ENCODE measurements at places on chromosomes 2 and 18.

GRCh38 chr18:5288517-5288935 is 7.0 kb downstream of the ZBTB14 start:
- no peak for DNase-seq

DNA sequence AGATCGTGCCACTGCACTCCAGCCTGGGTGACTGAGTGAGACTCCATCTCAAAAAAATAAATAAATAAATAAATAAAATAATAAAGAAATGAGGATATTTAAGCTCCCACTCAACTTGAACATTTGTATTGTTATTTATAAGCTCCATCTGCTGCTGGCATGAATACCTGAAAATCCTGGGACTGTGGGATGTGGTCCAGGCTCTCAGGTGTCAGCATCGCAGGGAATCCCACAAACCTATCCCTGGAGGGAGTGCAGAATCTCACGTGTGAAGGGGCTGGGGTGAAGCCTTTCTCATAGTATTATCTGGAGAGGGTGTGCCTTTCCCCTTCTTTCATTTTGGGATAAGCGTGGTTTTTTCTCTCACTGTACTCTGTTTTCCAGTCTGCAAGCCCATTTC is 47.4 kb upstream of the POLE4 start:
- DNase-seq: no peak

DNA sequence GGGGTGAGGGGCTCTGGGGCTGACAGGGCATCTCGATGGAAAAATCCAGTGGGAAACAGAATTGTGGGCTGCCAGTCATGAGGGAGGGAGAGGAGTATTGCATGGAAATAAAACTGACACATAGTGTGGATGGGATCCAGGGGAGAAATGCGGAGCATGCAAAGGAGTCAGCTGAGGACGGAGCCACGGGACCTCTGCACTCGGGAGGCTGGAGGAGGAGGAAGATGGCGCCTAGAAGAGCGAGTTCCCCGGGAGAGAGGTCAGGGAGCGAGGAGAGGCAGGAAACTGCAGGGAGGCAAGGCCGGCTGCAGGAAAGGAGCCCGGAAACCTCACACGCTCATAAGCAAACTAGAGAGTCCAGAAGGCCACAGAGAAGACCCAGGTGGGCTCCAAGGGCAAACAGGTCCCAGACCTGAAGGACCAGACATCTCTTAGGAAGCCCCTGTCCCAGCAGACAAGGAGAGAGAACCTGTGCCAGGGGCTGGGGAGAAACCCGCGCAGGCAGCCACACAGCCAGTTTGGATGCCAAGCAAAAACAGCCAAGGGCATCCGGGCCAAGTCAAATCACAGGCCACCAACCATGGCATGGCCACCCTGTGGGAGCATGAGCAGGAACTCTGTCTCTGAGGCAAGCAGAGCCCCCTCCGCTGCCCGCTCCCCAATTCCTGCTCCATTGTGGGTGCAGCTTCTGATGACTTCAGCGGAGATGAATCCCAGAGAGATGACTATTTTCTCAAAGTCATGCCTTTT is 218.8 kb upstream of the ID2 start:
- DNase-seq: no peak

- no peak for DNase-seq
Observed at GRCh38 chr2:236241181-236242056, 22.8 kb downstream of the ASB18 start.

GRCh38 chr18:55179835-55180234 is 220.6 kb upstream of the CCDC68 start:
- DNase-seq: no peak

DNA sequence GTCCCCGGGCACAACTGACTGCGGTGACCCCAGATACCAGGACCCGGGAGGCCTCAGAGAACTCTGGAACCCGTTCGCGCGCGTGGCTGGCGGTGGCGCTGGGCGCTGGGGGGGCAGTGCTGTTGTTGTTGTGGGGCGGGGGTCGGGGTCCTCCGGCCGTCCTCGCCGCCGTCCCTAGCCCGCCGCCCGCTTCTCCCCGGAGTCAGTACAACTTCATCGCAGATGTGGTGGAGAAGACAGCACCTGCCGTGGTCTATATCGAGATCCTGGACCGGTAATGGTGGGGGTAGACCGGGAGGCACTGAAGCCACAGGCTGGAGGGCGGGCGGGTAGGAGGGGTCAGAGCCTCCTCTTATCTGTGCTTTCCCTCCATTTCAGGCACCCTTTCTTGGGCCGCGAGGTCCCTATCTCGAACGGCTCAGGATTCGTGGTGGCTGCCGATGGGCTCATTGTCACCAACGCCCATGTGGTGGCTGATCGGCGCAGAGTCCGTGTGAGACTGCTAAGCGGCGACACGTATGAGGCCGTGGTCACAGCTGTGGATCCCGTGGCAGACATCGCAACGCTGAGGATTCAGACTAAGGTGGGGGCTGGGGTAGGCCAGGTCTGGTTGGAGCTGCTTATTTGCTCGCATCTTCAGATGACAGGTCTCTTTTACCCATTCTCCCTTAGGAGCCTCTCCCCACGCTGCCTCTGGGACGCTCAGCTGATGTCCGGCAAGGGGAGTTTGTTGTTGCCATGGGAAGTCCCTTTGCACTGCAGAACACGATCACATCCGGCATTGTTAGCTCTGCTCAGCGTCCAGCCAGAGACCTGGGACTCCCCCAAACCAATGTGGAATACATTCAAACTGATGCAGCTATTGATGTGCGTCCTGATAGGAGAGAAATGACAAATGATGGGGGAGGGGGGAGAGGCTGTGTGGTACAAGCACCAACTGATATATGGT is 780 bp downstream of the HTRA2 start:
- peak; percentile 26 for DNase-seq

DNA sequence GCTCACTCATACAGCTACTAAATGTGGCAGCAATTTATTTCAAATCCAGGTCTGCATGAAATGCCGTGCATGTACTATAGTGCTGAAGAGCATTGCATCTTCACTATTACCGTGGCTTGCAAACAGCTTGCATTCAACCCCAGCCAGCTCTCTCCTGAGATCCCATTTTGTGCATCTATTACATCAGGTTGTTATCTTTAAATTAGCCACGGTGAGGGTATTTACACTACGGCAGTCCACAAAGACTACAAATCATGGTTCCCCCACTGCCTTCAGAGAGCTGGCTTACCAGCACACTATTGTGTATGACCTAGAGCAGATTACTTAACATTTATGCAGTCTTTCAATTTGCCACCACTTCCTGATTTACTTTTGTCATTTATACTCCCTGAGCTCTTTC is 621.3 kb upstream of the LRATD1 start:
- no peak for DNase-seq

DNA sequence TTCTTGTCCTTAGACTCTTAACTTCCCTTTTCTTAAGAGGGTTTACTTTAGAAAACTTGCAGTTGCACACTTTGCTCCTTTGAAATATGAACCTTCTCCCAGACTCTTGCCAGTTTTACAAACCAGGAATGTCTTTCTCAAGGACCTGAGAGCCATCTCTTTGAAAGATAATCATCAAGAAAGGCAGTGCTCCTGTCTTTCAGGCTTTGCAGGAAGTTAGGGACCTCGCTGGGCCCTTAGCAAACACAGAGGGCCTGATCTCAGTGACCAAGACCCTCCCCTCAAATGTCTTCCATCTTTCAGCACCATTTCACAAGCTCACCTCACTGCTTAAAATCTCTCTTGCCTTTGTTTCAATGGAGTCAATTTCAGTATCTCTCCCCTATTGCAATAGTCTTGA is 32.0 kb upstream of the NYAP2 start:
- DNase-seq: no peak

- no peak for DNase-seq
Observed at GRCh38 chr2:55511508-55512124, 7.9 kb upstream of the CFAP36 start.

DNA sequence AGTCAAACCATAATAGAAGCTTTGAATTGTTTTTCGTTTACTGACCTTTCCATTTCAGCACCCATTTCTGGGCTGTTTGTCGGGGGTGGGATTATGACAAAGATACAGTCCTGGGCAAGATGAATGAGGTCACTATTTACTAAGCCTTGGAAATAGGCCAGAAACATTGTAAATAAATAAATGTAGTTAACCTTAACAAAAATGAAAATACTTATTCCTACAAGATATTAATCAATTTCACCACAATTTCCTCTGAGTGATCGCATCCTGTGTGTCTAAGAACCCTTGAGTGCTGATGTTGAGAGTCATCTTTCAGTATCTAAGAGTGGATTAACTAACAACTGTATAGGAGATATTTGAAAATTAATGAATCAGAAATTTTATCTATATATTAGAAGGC is 14.0 kb downstream of the ITGA4 start:
- no peak for DNase-seq

DNA sequence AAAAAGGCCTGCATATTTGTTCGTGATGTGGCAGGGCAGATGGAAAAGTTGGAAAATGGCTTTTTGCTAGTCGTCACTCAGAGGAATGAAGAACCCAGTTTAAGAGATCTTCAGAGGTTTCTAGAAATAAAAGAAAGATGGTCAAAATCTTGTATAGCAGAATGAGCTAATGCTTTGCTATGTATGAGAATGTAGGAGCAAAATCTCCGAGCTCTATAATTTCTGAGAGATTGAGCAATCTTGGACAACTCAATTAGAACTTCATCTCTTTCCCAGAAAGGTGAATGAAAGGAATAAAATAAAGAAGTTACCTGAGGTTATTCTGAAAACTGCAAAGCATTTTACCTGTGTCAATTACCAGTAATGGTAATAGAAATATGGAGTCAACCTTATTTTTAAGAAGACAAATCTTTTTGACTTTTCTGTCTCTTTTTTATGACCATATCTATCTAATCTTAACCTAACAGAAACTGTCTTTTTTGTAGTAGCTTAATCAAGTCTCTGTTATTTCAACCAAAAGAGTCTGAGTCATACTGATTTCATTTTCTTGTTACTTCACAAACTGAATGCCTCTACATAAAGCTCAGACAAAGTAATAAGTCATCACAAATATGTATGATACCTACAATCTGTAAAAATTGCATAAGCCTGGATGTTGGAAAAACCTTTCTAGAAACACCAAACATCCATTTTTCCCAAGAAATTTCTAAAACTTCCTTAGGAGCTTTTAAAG is 32.5 kb downstream of the CCDC68 start:
- no peak for DNase-seq

DNA sequence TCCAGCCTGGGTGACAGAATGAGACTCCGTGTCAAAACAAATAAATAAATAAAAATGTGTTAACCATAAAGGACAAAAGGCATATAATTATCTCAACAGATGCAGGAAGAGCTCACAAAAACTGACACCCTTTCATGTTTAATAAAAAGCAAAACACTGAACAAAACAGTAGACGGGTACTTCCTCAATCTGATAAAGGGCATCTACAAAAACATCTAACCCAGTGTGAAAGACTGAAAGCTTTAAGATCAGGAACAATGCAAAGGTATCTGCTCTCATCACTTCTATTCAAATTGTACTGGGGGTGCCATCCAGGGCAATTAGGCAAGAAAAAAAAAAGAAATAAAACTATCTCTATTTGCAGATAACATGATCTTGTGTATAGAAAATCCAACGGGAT is 11.7 kb upstream of the NCL start:
- no peak for DNase-seq

GRCh38 chr2:70790136-70790828 is at the start of gene FIGLA:
FIGLA (minus strand) TSS chr2:70790643; CDS start chr2:70790638, 5 bp downstream.
- DNase-seq: no peak

DNA sequence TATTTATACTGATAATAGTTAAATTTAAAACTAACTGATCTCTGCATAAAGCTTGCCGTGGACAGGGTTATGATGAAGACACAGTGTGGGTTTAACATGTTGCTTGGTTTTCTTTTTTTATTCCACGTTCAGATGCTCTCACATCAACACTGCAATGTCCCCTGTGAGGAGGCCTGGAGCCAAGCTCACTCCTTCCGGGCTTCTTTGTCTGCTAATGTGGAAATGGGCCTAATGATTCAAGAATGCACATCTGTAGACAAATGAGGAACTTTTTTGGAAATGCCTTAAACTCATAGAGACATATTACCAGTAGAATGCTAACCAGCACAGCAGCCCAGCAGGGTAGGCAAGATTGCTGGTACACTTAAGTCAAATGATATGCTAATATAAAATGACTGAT is 208.0 kb downstream of the GALR1 start:
- DNase-seq: no peak

DNA sequence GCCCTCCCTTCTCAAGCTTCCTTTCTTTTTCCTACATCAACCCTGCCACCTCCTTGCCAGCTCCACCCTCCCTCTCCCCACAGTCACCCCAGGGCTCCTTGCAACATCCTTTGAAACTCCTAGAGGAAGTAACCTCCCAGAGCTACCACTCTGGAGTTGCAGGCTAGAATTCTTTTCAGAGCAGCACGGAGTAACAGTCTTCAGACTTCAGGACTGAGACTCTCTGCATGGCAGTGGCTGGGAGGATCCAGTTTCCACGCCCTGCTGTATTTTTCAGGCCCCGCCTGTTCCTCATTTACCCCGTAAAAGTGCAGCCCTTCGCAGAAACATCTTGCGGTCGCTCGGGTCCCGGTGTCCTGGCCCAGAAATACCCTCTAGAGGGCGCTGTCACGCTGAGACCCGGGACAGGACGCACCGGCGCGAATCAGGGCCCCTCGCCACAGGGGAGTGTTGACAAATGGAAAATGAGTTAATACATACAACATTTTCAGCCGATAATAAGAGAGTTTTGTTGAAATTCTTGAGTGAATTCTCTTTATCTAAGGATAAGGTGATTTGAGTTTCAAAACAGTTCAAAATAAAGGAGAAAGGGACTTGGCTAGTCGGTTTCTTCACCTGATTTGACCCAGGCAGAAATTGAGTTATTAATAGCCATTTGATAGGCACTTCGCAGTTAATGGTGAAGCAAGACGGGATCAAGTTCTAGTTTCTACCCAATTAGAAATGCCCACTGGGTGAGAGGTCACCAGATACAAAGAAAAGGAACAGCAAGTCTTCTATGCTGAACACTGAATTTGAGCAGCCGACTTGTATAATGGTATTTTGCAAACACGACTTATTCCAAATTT is 18.5 kb upstream of the NTSR2 start:
- DNase-seq: peak; percentile 63

DNA sequence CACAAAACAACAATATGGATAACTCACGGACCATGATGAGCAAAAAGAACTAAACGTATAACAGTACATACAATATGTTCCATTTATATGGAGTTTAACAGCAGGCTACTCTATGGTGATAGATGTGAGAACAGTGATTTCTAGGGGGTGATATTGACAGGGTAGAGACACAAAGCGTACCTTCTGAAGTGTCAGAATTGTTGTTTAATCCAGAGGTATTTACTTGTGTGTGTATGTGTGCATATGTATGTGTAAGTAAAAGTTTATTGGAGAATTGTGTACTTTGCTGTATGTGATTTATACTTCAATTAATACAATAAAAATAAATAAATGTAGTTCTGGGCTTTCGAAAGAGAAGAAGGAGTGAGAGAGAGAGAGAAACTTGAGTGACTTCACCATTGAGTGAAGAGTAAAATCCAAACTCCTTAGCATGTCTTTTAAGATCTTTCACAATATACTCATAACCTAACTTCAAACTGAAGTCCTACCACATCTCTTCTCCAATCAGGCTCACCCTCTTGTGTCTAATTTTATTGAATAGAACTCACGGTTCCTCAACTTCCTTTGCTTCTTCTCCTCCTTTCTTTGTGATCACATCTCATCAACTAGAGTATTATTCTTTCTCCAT is 126.0 kb upstream of the KLF7 start:
- no peak for DNase-seq

- DNase-seq: no peak
Observed at GRCh38 chr2:80148906-80149305, 155.6 kb downstream of the LRRTM1 start.

- DNase-seq: no peak
Observed at GRCh38 chr2:126953483-126953882, 54.8 kb downstream of the TEX51 start.

Measured in T-helper 17 cell (primary cell).